ENCODE measurements at places on chromosomes 16 and 17.

GRCh38 chr17:12644623-12645022, 21.1 kb upstream of the MYOCD start:
- no peak for DNase-seq

DNA sequence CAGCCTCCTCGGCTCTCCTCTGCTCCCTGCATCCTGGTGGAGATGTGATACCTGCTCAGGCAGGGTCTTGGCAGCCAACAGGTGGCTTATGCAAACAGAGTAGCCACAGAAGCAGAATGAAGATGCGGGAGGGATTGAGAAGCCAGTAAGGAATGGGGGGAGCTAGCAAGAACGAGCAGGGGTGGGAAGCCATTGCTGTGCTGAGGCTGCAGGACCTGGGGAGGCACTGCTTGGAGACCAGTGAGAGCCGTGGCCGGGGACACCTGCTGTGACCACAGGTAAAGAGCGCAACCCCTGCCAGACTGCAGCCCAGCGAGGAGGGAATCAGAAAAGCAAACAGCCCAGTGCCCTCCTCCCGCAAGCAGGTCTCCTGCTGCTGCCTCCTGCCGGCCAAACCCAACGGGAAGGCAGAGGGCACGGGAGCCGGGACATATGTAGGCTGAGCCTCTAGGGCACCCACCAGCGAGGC, 14.7 kb downstream of the AIPL1 start:
- no peak for DNase-seq

GRCh38 chr17:13086142-13086769, 68.4 kb upstream of the ELAC2 start:
- no peak for DNase-seq

DNA sequence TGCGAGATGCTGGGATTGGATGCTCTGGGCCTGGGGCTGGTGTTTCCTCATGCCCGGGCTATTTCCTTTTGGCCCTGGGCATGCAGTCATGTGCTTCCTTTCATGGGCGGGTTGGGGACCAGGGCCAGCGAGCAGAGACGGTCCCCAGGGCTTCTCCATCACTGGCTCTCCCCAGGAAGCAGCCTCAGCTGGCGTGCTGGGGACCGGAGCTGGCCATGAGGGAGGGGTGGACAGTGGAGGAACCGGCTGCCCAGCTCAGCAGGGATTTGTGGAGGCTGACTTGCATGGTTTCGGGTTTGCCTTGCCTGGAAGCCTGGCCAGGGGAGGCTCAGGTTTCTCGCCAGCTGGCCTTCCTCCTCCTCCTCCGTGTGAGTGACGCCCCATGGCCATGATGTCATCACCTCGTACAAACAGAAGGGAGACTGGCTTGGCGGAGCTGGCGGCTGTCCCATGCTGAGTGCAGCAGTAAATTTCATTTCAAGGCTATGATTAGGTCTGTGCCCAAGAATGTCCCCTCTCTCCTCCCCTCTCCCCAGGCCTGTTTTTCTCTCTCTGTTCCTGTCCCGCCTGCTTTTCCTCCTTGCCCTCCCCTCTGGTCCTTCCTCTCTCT, 8.9 kb upstream of the TIMP2 start:
- peak; percentile 67 for DNase-seq

DNA sequence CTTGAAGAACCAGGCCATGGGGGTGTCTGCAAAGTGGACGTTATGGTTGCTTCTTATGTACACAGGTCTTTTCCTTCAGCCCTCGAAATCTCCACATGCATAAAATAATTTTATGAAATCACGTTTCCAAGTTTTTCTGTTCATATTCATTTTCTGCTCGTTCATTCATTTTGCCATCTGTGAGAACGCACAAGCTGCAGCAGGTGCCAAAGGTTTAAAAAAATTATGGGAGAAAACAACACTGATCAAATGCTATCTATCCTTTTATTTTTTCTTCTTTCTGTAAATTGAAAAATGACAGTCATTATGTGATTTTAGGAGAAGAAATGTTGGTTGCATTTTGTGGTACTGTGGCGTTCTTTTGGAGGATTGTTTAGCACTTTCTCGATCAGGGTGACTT, 15.5 kb downstream of the SPACA3 start:
- no peak for DNase-seq

DNA sequence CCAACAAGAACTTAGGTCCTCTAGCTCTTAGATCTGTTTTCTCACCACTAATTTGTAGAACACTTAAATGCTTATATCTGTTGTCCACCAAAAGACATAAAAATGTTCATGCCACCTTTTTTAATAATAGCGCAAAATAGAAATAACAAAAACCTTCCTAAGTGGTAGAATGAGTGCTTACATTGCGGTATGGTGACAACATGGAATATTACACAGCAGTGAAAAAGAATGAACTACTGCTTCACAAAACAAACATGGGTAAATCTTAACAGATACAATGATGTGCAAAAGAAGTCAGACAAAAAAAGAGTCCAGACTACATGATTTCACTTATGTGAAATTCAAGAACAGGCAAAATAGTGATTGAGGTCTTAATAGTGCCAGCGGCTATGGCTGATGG, 351.1 kb downstream of the CA10 start:
- DNase-seq: no peak

GRCh38 chr17:30297715-30298114, 6.0 kb upstream of the BLMH start:
- DNase-seq: no peak

DNA sequence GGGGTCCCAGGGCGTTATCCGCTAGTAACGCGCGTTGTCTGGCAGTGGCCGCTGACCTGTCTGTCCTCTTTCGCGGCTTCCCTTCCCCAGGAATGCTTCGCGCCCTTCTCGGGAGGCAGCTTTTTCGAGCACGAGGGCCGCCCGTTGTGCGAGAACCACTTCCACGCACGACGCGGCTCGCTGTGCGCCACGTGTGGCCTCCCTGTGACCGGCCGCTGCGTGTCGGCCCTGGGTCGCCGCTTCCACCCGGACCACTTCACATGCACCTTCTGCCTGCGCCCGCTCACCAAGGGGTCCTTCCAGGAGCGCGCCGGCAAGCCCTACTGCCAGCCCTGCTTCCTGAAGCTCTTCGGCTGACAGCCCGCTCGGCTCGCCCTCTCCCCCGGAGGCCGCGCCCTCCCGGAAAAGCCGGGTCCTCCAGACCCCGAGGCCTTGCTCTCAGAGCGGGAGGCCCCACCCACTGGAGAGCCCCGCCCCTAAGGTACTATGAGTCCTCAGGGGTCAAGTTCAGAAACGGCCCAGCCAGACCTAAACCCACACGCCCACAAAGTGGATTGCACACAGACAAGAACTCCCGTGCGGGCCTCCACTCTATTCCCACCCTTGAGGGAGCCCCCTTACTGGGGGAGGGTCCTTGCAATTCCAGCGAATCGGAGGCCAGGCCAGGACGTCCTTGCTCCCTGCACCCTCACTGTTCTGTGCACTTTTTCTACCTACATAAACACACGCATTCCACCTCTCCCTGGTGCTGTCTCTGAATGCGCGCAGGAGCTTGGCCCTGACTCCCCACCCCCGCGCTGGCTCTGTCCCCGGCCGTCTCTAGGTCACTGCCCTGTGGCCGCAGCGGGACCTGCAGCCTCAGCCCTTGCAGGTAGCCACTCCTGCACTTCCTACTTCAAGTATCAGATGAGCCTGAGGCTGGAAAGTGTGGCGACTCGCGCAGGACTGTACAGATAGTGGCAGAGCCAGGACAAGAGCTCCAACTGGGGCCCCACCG, 5.4 kb upstream of the SLC5A2 start:
- no peak for DNase-seq

DNA sequence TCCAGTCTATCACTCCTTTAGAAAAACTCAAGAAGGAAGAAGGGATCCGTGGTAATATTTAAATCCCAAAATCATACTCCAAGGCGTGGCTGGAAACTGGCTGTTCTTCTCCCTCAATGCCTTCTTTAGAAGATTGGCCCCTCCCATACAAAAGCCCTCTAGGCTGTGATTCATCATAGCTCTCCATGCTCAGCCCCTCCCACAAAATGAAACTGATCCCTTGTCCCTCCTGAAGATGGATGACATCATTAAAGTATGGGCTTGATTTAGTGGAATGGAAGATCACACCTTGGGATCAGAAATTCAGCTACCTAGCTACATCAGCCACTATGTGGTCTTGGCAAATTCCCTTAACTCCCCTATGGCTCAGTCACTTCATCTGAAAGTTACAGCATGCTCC, 4.1 kb downstream of the GRIN2A start:
- no peak for DNase-seq

- DNase-seq: peak; percentile 55
These were observed 802 bp upstream of the TOB1 start for GRCh38 chr17:50866950-50867362.
